ENCODE measurements at places on chromosomes 12 and 14.
A peak's percentile ranks its signal among the peaks of the same experiment; 100 is the strongest.

GRCh38 chr12:24909667-24910066 lies 39.2 kb downstream of the BCAT1 start:
- DNase-seq, result no peak

- DNase-seq, result peak; percentile 42
Measured at GRCh38 chr12:125185740-125186470, 120.7 kb downstream of the AACS start.

DNA sequence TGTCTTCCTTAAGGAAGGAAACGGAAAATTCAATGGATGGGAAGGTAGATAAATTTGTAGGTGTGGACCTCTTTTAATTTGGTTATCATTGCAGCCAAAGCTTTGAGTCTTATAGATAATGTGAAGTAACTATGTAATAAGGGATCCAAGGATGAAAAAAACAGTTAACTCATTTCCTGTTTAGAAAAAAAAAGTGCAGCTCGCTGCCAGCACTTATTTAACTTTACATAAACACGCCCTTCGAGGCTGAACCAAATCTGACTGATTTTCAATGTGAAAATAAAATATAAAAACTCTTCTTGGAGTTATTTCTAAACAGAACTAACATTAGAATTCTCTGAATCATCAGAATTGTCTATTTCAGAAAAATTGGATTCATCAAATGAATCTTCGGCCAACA lies 7.0 kb downstream of the NUBPL start:
- DNase-seq, result no peak

DNA sequence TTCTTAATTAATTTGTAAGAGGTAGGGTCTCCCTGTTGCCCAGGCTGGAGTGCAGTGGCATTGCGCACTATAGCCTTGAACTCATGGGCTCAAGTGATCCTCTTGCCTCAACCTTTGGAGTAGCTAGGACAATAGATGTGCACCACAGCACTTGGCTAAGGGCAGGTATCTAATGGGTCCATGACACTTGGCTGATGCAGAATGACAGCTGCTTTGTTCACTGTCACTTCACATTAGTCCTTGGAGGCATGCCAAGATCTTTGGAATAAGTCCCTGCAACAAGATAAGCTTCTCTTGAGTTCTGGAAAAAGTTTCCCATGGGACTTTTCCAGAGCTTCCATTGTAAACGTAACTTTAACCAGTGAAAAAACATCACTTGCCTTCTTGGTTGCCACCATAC lies 23.4 kb downstream of the COQ6 start:
- DNase-seq, result peak; percentile 20

DNA sequence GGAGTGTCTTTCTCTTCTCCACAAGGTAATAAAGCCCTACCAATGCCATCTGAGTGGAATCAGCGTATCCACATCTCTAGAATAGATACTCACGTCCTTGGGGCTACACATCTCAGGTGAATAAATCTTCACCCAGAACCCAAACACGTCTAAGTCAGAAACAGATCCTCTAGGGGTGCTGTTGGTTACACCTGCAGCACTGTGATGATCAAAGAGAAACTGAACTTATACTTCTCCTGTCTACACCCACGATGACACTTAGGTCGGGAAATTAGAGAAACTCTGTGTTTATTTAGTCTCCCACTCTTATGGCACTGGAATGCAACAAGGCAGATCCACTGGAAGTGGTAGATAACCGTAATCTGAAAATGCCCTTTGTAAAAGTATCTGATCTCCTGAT lies 46.2 kb downstream of the WIF1 start:
- no peak for DNase-seq

DNA sequence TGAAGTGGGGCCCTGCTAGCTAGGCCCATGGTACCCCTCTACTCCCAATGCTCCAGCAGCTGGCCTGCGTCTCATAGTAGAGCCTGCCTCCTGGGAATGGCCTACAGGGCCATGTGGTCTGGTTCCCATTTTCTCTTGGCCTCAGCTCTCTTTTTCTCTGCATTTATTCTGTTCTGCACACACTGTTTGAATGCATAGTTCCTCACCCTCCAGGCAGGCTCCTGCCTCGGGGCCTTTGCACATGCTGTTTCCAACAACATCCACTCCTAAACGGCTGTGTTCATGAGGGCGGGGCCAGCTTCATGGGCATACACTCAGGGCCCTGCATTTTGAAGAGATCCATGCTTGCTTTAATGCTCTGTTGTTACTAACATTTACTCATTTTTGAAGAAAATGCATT lies 204.0 kb downstream of the ADGRD1 start:
- no peak for DNase-seq

DNA sequence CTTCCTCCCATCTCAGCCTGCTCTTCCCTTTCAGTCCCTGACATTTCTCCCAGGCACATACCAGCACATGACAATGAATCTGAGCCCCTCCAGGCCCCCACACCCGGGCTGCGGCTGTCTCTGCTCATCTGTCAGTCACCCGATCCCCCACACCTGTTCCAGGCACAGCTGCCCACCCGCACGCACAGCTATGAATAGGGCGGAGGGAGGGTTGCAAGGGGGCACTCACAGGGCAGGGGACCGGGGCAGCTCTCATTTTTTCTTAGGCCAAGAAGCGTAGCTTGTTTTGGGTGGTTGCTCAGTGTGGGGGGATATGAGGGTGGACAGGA lies 43.7 kb upstream of the TSPAN9 start:
- no peak for DNase-seq

DNA sequence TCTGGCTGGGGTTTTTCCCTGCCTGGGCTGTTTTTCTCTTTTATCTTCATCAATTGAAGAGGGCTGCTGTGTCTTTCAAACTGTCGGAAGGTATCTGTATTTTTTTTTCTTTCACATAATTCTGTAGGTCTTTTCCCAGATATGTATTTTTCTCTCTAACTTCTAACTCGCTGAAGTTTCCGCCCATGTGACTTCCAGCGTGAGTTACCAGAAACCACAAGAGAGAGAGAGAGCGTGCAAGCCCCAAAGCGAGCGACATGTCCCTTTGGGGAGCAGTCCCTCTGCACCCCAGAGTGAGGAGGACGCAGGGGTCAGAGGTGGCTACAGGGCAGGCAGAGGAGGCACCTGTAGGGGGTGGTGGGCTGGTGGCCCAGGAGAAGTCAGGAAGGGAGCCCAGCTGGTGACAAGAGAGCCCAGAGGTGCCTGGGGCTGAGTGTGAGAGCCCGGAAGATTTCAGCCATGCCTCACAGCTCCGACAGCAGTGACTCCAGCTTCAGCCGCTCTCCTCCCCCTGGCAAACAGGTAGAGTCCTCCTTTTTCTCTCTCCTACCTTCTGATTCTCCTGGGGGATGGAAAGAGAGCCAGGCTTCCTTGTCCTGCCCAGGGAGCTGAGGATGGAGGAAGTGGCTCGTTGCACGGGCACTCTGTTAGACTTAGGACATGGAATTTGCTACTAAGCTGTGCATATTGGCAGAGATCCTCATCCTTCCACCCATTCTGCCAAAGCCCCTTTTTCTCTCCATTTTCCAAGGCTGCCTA lies at the start of gene BATF:
TSS of gene BATF (plus strand) at position 246 of the 759 bp plus-strand sequence. CDS start at position 460, 214 bp downstream.
- no peak for DNase-seq

- no peak for DNase-seq
Measured at GRCh38 chr12:64323476-64324225, 66.9 kb downstream of the C12orf56 start.

DNA sequence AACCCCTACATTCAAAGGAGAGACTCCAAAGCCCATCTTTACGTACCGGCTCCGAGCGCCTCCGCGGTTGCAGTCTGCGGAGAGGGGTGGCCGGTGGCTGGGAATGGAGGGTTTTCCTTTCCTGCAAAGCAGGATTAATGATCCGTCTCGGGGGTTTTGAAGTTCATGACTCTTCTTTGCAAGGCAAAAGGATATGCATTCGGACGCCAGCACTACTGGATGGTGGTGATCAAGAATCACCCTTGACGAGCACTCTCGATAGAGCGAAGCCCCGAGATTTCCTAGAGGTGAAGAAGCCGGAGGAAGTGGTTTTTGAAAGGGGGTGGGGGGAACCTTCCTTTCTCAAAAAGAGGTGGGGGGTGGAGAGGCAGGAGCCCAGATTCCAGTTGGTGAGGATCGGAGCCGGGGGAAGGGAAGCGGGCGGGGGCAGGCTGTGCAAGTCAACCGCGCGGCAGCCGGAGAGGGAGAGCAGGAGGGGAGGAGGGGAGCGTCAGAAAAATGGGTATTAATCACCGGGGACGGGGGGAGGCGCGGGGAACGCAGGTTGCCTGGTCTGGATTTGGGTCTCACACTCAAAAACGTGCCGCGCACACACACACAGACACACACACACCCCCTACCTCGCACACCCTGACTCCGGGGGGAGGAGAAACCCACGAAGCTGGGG lies at the start of gene GRIN2B:
TSS of gene GRIN2B (minus strand) at position 307 of the 667 bp plus-strand sequence. CDS start 115,394 bp downstream, outside the sequence.
- peak; percentile 56 for DNase-seq

- no peak for DNase-seq
Measured at GRCh38 chr12:46318037-46318436, 49.2 kb upstream of the SLC38A1 start.

- no peak for DNase-seq
Measured at GRCh38 chr12:8493084-8493483, 20.2 kb upstream of the CLEC4D start.

DNA sequence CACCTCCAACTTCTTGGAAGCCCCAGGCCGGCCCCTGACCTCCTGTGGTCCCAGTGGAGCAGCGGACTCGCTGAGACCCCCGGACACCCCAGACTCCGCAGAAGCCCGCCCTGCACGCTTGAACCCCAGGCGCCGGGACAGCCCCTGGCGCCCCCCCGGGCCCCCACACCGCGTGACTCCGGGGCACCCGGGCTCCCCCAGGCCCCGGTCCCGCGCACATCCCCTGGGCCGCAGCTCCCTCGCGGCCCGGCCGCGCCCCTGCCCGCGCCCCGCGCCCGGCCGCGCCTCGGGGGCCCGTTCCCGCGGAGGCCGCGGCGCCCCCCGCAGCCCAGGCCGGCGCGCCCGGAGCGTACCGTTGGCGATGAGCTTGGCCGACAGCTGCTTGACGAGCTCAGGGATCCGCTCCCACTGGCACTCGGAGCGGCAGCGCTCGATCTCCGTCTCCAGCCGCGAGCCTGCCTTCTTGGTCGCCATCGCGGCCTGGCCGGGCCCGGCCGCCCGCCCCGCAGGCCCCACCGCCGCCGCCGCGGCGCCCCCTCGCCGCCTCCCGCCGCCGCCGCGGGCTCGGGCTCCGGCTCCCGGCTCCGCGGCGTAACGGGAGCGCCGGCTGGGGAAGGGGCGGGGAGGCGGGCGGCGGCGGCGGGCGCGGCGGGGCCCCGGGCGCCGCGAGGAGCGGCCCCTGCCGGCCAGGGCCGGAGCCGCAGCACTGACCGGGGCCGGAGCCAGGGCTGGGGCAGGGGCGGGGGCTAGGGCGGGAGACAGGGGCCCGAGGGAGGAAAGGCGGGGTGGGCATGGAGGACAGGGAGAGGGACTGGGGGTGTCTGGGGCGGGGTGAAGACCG lies at the start of gene TTC7B:
TSS of gene TTC7B (minus strand) at position 609 of the 841 bp plus-strand sequence. CDS start at position 474, 135 bp downstream.
- peak; percentile 52 for DNase-seq

GRCh38 chr12:54390176-54390667 lies 5.7 kb upstream of the ZNF385A start:
- DNase-seq, result peak; percentile 43

GRCh38 chr12:54370171-54370730 lies 6.0 kb upstream of the GPR84 start:
- no peak for DNase-seq

DNA sequence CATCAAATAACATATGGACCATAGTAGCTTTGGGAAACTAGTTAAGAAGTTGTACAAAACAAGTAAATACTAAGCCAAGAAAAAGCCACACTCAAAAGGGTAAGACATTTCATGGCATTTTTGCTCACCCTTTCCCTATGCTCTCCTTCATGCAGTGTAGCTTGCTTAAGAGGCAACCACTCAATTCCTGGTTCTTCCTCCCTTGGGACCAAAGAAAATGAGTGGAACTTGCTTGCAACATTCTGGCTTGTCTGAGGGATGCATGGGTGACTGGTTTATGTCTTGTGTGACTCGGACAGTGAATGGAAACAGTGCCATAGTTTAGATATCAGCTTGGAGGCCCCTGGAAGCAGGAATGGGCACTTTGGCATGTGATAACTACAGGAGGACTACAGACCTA lies 252.0 kb upstream of the ARID2 start:
- DNase-seq, result no peak

GRCh38 chr14:55303691-55304145 lies 32.5 kb downstream of the FBXO34 start:
- no peak for DNase-seq

DNA sequence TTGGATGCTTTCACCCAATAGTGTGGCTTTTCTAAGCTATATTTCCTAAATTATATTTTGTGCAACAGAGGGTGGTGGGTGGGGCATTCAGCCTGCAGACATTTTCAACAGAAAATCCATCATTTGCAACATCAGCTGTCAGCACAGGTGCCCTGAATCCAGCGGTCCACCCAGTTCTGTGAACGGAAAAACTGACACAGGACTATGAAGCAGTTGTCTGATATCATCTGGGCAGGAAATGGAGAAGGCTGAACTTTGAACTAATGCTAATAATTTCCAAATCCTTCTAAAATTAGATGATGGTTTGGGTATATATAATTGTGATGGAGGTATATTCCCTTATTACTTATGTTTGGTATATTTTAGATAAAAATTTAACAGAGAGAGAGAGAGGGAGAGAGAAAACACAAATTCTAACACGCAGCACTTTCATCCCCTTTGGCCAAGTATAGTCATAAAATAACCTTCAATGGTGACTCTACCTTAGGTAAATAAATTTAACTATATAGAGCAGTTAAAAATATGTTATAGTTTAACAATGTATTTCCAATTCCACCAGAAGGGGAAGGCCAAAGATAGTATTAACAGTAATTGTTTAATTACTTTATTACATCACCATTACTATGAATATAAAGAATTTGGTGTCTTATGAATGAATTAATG lies 58.3 kb upstream of the PTPRB start:
- no peak for DNase-seq

GRCh38 chr14:105375635-105376057 lies 22.7 kb upstream of the TEX22 start:
- no peak for DNase-seq

- no peak for DNase-seq
Measured at GRCh38 chr12:116213885-116214527, 63.5 kb downstream of the MED13L start.

DNA sequence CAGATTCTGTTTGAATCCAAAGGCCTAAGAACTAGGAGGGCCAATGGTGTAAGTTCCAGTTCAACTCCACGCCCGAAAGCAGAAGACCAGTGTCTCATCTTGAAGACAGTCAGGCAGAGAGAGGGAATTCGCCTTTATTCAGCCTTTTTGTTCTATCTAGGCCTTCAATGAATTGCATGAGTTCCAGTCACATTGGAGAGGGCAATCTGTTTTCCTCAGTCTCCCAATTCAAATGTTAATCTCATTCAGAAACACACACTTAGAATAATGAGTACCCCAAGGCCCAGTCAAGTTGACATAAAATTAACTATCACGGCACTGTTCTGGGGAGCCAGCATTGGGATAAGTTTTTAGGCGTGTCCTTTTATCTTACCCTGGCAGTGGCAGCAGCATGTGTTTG lies 65.8 kb downstream of the C14orf39 start:
- DNase-seq, result no peak

DNA sequence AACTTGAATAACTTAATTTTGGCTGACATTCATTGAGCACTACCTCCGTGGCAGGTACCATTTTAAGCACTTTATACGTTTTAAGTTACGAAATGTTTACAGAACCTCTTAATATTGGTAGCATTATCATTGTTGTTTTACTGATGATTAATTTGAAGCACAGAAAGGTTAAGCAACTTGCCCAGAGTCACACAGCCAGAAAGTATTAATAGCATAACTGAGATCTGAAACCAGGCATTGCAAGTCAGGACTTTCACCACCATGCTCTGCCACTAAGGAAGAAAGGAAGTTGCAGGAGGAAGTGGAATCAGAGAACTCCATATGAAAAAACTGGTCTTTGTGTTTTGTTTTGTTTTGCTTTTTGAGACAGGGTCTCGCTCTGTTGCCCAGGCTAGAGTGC lies 28.2 kb upstream of the BCAT1 start:
- no peak for DNase-seq

GRCh38 chr12:15299947-15300346 lies 22.4 kb upstream of the PTPRO start:
- DNase-seq, result no peak

All from NCI-H345 (cell line).